Stimulated activated CD8-positive, alpha-beta memory T cell treated with anti-CD3 and anti-CD28 coated beads, Interleukin-4, amount 100 ng/mL, for 1 hour (primary cell): ENCODE measurements at places on chromosomes 13 and 19.

GRCh38 chr13:110801044-110801443 lies 87.5 kb downstream of the ING1 start:
- no peak for DNase-seq

DNA sequence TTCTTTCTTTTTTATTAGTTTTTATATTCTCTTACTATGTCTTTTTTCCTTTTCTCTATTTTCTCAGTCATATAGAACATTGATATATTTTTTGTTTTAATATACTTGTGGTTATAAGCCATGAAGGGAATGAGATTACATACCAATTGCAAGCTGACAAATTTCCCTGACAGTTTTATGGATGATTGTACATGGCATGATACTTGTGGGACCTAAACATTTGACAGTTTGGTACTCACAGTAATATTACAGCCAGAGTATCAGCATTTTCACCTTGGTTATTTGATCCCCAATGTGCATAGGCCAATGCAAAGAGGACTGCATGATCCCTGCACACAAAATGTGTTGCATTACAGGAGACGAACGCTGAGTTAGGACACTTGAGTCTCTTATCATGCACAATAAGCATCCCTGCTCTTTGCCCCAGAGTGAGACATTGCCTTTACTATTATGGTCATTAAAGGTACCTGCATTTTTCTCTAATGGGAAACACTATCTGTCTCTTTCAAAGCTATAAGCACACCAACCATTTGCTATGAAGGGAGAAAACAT lies 713.4 kb upstream of the PCDH20 start:
- no peak for DNase-seq

DNA sequence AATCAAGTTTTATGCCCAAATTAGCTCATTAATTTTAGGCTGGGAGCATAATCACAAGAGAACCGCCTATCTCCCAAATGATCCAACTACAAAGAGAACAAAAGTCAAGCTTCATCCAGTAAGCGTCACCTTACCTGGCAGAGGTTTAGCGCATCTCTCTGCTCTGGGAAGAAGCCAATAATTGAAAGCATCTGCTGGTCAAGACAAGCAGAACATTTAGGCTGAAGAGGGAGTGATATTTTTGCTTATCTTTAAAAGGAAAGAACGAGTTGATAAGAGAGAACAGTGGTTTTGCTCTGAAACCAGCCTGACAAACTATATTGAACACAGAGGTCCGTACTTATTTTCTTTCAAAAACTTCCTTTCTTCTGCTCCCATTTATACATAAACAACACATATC lies 242.1 kb downstream of the ENOX1 start:
- DNase-seq, result no peak

- no peak for DNase-seq
Observed at GRCh38 chr19:49690079-49690655, 749 bp upstream of the CPT1C start.

- no peak for DNase-seq
Observed at GRCh38 chr19:39692166-39692565, 12.1 kb upstream of the LGALS14 start.

- no peak for DNase-seq
Observed at GRCh38 chr19:41796901-41797300, 514 bp downstream of the CEACAM3 start.
